Activated CD4-positive, CD25-positive, alpha-beta regulatory T cell (primary cell): ENCODE measurements at places on chromosomes 1 and 21.

DNA sequence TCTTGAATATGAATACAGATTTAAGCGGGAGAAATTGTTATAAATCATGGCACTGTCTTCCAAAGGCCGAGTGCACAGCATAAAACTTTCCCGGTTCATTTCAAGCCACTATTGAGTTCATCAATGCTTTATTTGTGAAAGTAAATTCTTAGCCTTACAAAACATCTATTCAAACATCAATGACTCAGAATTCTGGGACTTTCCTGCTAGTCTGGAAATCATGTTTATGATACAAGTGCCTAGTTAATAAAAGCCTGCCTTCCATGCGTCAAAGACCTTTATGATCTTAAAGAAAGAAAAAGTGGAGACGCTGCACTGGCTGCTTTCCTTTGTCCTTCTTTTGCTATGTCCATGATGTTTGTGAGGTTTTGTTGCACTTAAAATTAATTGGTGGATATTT lies 137.7 kb downstream of the SETD4 start:
- no peak for DNase-seq

GRCh38 chr1:32399843-32400242 lies 5.6 kb upstream of the BSDC1 start:
- DNase-seq: no peak

DNA sequence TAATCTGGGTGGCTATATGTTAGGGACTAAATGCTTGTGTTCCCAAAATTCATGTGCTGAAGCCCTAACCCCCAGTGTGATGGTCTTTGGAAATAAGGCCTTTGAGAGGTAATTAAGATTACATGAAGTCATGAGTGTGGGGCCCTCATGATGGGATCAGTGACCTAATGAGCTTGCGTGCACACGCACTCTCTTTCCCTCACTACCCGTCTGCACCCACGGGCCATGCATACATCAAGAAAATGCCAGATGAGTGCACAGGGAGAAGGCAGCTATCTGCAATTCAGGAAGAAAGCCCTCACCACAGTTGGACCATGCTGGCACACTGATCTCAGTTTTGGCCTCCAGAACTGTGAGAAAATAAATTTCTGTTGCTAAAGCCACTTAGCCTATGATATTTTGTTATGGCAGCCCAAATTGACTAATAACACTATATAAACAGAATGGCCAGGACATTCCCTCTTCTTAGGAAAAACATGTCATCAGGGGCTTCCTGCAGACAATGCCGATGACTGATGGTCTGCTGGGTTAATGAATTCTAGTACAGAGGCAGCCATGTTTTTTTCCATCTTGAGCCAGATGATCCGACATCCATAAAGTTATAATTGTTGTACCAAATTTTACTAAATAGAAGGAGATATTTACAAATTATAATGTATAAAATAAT lies 18.1 kb upstream of the MYOG start:
- no peak for DNase-seq

- no peak for DNase-seq
Measured at GRCh38 chr1:159493354-159493753, 42.5 kb downstream of the OR10J5 start.

DNA sequence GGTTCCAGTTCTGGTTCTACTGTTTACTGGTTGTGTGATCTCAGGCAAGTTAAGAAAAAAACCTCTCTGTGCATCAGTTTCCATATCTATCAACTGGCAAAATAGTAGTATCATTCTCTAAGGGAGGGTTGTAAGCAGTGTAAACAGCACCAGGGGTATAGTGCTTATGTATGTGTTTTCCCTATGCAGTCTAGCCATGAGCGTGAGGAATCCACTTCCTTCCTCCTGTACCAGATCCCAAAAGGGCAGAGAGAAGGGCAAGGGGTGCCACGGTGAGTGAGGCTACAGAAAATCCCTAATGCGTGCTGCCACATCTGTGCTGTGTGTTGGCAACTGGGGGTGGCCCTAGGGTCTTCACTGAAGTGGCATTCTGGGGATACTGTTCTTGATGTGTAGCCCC lies 18.4 kb upstream of the RNF19B start:
- DNase-seq: no peak

DNA sequence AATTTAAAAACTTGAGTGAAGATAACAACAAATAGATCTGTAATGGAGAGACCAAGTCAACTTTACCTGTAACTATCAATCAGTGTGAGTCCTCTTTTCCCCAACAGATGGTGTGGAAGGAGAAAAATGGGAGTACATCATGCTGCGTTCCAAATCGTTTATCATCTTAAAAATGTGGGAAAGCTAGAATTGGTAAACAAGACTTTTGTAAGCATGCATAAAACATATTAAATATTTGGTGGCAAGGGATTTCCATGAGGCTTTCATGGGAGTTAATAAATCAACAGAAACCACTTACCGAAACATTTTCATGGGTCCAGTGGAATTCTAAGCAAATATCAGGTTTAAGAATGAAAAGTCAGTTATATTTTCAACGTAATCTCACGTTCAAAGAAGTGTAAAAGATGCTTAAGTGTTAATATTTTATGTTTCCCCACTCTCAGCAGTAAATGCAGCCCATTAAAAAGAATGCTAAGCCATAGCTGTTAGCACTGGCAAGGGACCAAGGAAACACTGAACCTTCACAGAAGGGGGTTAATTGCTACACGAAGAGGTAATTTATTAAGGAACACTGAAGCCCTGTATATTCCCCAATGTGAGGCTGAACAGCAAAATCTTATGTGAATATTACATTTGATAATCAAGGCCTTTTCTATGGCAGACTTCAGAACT lies 117.0 kb downstream of the ZC3H11B start:
- no peak for DNase-seq

DNA sequence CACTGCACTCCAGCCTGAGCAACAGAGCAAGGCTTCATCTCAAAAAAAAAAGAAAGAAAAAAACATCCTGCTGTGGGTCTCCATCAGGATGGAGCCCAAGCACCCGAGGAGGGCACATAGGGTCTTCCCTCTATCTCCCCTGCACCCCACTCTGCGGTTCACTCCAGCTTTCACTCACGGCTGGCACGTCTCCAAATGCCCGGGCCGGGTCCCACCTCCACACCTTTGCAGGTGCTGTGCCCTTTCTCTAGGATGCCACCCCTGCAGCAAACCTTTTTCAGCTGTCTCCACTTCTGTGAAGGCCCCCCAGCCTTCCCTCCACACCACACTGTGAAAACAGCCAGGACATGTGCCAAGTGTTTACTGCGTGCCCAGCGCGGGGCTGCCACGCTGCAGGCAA lies 22.4 kb upstream of the DDOST start:
- no peak for DNase-seq

DNA sequence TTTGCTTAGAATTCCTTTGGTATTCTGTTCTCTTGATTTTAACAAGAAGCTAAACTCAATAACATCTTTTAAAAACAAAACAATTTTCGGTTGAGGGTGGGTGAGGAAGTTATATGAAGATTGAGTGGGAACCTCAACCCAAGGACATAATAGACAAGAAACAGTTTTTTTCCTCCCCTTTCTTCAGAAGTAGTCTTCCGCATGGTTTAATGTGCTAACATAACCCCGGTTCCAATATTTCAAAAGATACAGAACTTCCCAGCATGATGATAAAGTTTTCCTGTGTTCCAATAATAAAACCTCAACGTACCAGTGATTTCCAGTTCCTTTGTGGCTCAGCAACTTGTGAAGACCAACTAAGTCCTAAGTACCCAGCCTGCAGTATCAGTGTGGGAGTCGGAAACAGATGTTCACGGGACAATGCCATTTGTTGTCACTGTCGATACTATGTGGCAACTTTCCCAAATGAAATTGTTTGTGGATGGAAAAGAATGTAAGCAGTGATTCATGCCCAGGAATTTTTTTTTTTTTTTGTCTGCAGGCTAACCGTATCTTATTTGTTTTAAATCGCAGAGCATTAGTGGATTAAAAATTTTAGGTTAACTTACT lies 48.5 kb downstream of the NR5A2 start:
- no peak for DNase-seq

GRCh38 chr1:229661022-229661877 lies 35.2 kb downstream of the URB2 start:
- DNase-seq: peak; percentile 45

DNA sequence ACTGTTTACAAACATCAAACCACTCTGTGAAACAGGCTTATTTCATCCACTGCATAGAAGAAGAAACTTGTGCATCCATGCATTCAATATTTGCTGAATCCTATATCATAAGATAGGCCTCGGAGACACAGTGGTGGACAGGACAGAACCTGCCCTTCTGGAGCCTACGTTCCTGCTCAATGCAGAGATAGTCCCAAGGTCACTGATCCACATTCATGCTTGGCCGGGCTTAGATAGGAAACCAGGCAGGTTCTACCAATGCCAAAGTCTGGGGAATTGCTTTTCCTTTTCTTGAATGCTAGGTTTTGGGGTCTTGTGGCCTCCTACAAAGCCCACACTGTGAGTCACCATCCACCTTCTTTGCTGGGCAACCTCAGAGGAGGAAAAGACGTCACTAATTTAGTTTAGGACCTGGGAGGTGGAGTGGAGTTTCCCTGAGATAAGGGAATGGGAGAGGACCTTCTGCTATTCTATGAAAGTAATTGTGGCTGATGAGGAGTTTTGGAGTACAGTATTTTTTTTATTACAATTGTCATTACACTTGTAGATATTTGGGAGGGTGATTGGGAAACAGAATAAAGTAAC lies 99.7 kb upstream of the CD34 start:
- no peak for DNase-seq

GRCh38 chr1:110438893-110439292 lies 12.1 kb upstream of the PROK1 start:
- no peak for DNase-seq

DNA sequence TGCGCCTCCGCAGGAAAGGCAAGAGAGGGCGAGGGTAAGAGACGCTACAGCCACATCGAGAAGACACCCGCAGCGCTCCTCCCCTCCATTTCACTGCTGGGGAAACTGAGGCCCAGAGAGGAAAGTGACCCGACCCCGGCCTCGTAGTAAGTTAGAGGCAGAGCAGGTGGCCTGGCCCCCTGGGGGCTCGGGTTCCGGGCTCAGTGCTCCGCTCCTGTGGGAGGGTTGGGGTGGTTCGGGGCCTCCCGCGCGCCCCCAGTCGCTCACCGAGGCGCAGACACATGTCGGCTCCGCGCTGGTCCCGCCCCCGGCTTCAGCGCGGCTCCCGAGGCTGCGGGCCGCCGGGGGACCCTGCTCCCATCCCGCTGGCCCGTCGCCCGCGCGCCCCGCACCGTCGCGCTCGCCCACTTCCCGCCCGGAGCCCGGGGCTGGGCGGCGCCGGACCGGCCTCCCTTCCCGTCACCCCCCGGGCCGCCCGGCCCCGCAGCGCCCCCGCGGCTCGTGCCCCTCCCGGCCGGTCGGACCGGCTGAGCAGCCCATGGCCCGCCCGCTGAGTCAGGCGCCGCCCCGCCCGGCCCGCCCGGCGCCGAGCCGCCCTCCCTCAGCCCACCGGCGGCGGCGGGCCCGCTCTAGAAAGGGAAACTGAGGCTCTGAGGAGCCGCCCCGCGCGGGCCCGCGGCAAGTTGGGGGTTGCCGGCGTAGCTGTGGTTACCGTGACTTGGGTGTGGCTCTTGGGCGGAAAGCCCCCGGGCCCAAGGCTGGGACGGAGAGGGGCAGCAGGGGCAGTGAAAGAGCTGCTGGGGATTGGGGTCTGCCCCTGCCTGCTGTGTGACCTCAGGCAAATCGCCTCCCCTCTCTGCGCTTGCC lies at the start of gene TMEM54:
Gene TMEM54 (minus strand): TSS at position 434 of the 867 bp plus-strand sequence. CDS start 151 bp downstream, at position 283.
- no peak for DNase-seq

DNA sequence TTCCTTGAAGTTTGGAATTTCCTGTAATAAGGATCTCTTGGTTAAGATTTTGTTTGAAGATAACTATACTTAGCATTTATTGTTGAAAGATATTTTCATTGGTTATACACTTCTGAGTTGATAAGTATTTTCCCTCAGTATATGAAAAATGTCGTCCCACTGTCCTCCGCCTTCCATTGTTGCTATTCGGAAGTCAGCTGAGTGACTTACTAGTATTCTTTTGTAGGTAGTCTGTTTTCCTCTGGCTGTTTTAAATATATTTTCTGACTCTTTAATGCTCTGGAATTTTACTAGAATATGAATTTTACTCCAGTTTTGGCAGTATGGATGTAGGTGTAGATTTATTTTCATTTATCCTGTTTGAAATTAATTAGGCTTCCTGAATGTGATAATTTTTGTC lies 498.7 kb upstream of the NFIA start:
- DNase-seq: no peak

DNA sequence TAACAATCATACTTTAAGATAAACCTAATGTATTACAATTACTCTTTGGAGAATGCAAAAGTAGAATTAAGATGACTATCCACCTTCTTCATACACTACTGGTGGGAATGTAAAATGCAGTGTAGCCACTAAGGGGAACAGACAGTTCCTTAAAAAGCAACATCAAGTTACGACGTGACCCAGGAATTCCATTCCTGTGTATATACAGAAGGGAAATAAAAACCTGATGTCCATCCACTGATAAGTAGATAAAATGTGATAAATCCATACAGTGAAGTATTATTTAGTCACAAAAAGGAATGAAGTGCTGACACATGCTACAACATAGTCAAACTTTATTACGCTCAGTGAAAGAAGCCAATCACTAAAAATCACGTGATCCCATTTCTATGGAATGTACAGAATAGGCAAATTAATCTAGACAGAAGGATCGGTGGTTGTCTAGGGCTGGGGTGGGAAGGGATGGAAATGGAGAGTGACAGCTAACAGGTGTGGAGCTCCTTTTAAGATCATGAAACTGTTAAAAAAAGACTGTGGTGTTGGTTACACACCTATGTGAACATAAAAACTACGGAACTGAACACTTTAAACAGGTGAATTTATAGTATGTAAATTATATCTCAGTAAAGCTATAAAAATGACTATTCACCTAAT lies 42.1 kb downstream of the NRIP1 start:
- no peak for DNase-seq

DNA sequence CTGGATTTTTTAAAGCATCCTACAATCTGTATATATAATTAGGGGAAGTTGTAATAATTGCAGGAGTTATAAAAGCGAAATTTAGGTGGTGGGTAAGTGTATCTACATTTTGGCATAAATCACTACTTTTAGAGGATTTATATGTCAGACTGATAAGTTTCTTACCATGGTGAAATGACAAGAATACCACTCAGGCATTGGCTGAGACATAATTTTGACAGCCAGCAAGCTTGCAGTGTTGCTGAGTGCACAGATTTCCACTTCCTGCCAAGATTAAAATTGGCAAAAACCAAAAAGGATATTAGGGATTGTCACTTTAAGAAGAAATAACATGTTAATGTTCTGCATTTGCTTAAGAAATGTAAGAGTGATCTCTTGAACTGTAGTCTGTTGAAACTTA lies 28.2 kb downstream of the NFIA start:
- DNase-seq: no peak

- no peak for DNase-seq
Measured at GRCh38 chr21:37292941-37293340, 25.8 kb upstream of the VPS26C start.

GRCh38 chr1:16038620-16038912 lies 5.0 kb upstream of the CLCNKB start:
- no peak for DNase-seq

GRCh38 chr1:112027696-112028095 lies 38.2 kb upstream of the KCND3 start:
- DNase-seq: no peak

GRCh38 chr1:5954964-5955363 lies 37.3 kb downstream of the NPHP4 start:
- DNase-seq: no peak

- DNase-seq: no peak
Measured at GRCh38 chr1:73736125-73736524, 461.9 kb downstream of the LRRIQ3 start.
